ENCODE measurements at places on chromosomes 13 and 19.

- no peak for DNase-seq
Measured at GRCh38 chr13:35984776-35985453, 146.3 kb downstream of the DCLK1 start.

GRCh38 chr13:107765724-107766401 lies 449.5 kb downstream of the LIG4 start:
- no peak for DNase-seq

- DNase-seq = no peak
Measured at GRCh38 chr13:86932776-86933334, 738.3 kb upstream of the SLITRK5 start.

DNA sequence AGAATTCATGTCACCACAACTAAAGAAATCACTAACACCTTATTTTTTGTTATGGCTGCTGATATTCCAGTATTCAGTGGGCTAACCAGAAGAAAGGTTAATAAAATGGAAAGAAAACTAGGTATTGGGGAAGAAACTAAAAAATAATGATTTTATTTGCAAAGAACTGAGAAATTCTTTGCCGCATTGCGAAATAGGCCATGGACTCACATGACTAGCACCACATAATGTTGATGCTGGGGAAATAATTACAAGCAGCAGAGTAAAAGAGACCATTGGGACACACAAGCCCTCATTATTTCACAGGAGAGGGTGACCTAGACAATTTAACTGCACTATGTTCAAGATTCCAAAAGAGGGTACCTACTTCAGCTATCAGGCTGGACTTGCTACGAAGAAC lies 1411.5 kb downstream of the SLITRK5 start:
- DNase-seq = no peak

DNA sequence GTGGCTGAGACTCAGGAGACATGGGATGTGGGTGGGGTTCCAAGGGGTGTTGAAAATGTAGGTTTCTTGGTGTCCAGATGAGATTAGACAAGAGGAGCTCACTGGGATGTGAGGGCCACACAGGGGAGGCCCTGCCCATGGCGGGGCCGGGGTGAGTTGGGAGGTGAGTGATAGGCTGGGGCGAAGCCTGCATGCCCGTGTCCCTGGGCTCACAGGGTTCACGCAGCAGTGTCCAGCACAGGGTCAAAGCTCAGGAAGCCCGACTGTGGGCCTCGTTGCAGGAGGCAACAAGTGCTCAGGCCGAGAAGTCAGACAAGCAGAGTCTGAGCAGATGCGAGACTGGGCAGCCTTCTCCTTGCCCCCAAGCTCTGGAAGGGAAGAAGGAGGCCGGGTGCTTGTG lies 27.2 kb downstream of the CCDC8 start:
- no peak for DNase-seq

- no peak for DNase-seq
Measured at GRCh38 chr13:20782116-20782708, 8.5 kb upstream of the EEF1AKMT1 start.

DNA sequence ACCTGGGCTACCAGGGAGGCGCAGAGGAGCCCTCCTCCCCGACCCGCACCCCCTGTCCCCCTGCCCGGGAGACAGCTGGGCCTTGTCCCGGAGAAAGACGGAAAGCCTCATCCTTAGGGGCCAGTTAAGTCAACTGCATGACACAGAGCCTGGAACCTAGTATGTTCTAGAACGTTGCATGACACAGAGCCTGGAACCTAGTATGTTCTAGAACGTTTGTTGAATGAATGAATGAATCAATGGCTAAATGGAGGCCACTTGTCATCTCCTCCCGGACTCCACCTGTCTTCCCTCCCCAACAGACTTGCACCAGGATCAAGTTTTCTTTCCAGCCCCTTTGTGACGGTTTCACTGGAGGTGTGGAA lies 706 bp downstream of the SERP2 start:
- no peak for DNase-seq

GRCh38 chr13:102707467-102707866 lies 12.6 kb upstream of the METTL21C start:
- DNase-seq = peak; percentile 88

DNA sequence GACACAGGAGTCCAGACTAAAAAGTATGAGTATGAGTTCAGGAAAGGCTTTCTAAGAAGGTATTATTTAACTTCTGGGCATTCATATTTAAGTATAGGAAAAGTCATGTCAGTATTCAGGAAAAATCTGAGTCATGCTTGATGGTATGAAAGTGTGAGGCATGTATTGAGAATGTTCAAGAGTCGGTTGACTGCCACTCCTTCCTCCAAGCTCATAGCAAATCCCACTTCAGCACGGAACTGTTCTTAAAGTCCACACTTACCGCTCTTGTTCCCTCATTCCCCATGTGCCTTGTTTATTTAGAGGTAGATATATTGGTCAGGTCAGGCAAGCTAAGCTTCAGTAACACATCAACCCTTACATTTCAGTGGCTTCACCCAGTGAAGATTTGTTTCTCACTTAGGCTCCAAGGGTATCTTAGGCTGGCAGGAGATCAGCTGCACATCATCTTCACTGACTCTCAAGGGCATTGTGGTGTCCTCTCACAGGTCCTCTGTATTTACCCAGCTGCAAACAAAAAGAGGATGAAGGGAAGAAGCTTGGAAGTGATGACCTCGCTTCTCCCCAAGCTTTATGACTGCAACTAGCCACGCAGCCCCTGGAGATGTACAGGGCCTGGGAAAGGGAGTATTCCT lies 1189.2 kb downstream of the EFNB2 start:
- DNase-seq = no peak

GRCh38 chr13:107993239-107993949 lies 221.9 kb downstream of the LIG4 start:
- peak; percentile 9 for DNase-seq

- no peak for DNase-seq
Measured at GRCh38 chr13:23701636-23702035, 131.4 kb downstream of the TNFRSF19 start.

DNA sequence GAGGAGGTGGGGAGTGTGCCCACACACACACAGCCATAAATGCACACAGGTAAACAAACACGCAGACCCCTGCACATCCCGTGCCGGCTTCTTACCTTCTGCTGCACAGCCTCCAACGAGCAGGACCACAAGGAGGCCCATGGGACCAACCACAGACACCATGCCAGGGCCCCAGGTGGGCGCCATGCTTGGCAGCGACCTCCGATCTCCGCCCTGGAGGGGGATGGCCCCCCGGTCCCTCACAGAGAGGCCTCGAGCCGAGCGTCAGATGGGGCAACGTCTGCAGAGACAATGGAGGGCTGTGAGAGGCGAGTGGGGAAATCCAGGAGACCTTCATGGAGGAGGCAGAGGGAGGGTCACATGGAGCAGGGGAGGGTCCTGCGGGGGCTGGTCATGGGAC lies 54.7 kb downstream of the PTPRS start:
- no peak for DNase-seq

GRCh38 chr19:47729799-47730520 lies 15.4 kb upstream of the NOP53 start:
- DNase-seq = no peak

DNA sequence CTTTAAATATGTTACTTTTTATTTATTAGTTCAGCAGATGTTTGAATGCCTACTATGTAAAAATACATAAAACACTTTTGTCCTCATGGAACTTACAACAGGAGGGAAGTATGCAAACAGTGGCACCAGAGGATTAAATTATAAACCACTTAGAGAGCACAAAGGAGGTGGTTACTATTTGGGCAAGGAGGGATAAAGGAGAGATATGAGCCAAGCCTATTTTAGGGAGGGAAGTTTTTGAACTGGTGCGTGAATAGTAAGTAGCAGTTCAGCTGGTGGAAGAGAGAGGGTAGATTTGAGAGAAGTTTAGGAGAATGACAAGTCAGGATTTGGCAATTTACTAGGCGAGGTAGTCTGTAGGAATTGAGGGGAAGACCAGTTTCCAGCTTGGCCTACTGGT lies 8.6 kb downstream of the AKAP11 start:
- no peak for DNase-seq

DNA sequence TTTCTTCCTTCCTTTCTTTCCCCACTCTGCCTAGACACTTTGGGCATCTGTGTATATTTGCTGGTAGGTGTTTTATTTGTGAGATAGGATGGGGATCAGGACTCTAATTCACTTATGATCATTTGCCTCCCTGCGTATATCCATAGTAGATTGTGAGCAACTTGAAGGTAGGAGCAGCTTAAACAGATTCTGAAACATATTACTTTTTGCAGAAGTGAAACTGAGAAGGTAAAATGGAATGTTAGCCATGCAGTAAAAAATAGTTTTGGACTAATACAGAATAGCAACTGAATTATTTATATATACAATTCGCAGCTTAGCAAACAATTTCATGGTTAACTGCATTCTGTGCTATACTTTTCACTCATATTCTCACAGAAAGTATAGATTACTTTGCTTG lies 38.7 kb downstream of the RNF6 start:
- no peak for DNase-seq

- DNase-seq = peak; percentile 76
Measured at GRCh38 chr19:30029721-30030510, 87.9 kb downstream of the URI1 start.

- no peak for DNase-seq
Measured at GRCh38 chr13:65112123-65112522, 2118.0 kb downstream of the PCDH9 start.

GRCh38 chr13:111062966-111063365 lies 52.1 kb upstream of the ARHGEF7 start:
- DNase-seq = no peak

GRCh38 chr13:32530841-32531253 lies 7.7 kb downstream of the N4BP2L2 start:
- DNase-seq = peak; percentile 32
